ENCODE measurements at places on chromosomes 12 and 14.

DNA sequence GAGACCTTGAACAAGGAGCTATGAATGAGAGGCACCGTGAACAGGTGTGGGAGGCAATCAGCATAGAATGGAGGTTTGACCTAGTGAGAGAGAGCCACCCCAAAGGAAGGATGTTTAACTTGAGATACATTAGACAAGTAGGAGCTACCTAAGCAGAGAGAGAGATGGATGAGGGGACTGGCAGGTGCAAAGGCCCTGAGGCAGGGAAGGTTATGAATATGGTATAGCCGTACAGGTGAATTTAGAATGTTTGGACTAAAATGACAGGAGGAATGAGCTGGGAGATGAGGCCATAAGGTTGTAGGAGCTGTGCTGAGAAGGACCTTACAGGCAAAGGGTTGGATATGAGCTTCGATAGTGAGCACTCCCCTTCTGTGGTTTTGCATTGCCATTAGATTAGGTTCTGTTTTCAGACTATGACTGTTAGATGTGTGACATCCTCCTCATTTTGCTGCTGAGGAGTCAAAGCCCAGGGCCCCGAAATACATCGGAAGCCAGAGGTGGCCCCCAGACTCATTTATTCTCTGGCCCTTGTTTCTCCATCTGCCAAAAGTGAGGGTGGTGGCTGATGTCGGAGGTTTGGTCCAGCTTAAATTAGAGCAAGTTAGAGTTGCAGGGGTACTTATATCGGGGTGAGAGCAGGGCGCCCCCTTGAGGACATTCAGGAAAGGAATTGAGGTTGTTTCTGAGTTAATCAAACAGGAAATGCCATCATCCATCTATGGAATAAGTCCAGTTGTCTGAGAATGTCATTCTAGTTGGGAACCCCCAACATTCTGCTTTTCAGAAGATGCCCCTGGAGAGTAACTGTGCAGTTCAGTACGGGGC lies 29.4 kb downstream of the SLC24A4 start:
- no peak for DNase-seq

- DNase-seq: no peak
Measured at GRCh38 chr14:33566082-33566481, 384.8 kb downstream of the EGLN3 start.

DNA sequence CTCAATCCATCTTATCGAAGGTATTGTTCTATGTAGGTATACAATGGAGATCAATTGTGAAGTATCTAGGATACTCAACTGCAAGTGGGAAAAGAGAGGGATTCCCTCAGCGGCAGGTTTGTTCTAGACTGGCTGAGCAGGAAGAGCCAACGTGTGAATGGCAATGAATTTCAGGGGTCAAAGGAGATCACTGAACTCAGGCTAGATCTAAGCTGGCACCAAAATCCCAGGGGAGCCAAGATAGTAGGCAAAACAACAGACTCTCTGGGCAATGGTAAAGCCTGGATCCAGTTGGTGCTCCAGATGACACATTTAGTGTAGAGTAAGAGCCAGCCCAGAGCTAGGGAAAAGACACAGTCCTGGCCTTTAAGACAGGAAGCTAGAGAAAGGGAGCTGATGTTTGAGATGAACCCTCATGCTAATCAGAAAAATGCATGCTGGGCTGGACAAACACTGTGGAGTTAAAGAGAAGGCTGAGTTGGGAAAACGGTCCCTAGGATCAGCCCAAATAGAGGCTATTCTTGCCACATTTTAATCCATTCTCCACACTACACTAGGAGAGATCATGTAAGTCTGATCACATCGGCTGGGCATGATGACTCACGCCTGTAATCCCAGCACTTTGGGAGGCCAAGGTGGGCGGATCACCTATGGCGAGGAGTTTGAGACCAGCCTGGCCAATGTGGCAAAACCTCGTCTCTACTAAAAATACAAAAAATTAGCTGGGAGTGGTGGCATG lies 45.6 kb downstream of the EFCAB11 start:
- DNase-seq: peak; percentile 68

DNA sequence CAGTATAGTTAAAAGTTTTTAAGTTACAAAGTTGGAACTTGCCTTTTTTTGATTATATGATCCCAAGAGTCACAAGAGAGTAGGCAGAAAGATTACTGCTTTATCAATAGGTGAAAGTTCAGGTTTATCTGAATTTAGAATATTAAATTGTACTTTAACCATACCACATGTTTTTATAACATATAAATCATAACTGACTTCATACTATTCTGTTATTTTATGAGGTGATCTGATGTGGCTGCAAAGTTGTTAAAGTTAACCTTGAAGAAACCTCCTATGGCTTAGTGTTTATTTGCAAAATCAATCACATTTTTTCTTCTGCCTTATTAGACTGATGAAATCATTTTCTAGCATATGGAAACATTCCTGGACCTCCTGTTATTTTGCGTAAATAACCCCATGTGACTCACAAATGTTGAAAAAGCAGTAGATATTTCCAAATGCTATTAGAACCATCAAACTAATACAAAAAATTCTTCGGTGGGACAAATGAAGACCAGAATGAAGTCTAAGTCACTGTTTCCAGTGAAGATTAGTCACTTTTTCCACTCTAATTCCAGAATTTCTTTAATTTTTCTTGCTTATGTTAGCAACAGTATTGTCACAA lies 132.1 kb downstream of the RAD51B start:
- DNase-seq: no peak

GRCh38 chr12:128137140-128137539 lies 129.8 kb upstream of the TMEM132C start:
- DNase-seq: no peak

GRCh38 chr12:112898380-112898779 lies 8.4 kb upstream of the OAS1 start:
- DNase-seq: no peak

GRCh38 chr14:63435838-63436237 lies 107.3 kb downstream of the PPP2R5E start:
- no peak for DNase-seq

- DNase-seq: no peak
Measured at GRCh38 chr14:106069804-106070625, 543.6 kb downstream of the TMEM121 start.

DNA sequence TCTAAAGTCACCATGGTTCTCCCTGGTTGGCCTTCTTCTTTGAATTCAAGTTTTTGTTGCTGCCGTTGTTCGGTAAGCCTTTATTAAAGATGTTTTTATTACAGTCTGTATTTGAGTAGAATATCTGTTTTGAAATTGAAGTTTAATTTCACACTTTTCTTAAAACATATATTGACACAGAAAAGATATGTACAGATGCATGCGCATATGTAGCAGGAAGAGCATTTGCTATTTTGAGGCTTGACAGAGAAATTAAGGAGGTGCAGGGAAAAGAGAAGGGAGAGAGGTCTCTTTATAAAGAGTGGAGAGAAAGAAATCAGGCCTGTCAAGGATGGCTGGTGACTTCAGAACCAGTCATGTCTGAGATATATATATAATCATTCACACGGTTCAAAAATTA lies 46.0 kb upstream of the TRIM9 start:
- no peak for DNase-seq

DNA sequence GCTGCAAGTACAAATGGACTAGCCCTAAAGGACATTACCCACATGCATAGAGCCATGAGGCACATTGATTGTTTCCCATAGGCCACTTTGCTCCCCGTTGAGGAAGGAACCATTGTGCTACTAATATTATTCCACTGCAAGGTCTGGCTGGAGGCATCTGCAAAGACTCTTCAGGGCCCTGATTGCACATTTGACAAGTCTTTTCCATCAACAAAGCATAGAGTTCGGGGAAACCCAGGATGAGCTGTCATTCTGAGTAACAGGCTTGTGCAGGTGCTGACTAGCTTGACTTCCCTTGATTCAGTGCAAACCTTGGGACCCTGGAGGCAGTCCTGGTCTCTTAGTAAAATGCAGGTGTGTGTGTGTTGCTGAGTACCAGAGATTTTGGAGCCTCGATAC lies 73.8 kb downstream of the SUSD6 start:
- DNase-seq: peak; percentile 55

DNA sequence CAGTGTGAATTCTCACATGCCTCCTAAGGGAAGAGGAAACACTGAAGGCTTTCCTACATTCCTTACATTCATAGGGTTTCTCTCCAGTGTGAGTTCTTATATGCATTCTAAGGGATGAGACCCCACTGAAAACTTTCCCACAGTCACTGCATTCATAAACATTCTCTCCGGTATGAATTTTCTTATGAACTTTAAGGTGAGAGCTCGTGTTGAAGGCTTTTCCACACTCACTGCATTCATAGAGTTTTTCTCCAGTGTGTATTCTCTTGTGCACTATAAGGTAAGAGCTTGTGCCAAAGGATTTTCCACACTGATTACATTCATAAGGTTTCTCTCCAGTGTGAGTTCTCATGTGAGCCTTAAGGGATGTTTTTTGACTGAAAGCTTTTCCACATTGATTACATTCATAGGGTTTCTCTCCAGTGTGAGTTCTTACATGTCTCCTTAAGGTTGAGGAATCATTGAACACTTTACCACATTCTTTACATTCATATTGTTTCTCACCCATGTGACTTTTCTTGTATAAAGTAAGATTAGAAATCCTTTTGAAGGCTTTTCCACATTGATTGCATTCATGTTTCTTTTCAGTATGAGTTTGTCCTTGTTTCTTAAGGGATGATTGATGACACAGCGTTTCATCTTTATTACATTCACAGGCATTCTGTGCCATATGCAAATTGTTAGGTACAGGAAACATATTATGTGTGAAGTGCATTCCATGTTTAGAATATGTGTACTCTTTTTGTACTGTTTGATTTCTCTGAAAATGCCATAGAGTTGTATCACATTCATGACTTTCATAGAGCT lies 9.5 kb downstream of the ZNF891 start:
- DNase-seq: no peak

- DNase-seq: no peak
Measured at GRCh38 chr14:101116486-101117130, 213.1 kb upstream of the RTL1 start.

- DNase-seq: no peak
Measured at GRCh38 chr12:88985011-88985410, 367.3 kb downstream of the DUSP6 start.

DNA sequence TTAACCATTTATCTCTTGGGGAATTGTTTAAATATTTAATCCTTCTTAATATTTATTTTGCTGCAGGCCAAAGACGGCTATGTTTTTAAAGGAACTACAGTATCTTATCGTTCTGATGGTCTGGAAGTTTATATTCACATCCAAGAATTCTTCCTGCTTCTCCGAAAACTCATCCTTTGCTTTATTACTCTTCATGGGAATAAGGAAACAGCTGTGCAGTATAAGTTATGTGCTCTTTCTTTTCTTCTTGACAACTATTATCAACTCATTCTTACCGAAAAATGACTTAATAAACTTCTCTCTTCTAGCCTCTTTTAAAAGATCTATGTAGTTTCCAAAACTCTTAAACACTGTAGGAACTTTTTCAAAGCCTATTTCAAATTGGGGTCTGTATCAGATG lies 335.6 kb upstream of the NOVA1 start:
- no peak for DNase-seq

GRCh38 chr14:99643343-99643742 lies 1.6 kb upstream of the HHIPL1 start:
- DNase-seq: no peak

Measured in NCI-H2171 treated with DMSO at 0.1 percent for 48 hours (cell line).